CD4-positive, alpha-beta T cell treated with Interleukin-6 at 100 ng/mL for 8 hours (primary cell): ENCODE measurements at places on chromosomes 4 and X.
A peak's percentile ranks its signal among the peaks of the same experiment; 100 is the strongest.

DNA sequence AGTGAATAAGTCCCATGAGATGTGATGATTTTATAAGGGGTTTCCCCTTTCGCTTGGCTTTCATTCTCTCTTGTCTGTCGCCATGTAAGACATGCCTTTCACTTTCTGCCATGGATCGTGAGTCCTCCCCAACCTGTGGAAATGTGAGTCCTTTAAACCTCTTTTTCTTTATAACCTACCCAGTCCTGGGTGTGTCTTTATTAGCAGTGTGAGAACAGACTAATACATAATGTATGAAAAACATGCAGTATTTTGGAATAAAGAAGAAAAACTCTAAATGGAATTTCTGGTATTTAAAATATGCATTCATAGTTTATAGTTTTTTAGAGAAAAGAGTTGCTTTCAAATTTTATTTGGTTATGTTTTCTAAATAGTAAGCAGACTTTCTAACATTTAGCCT lies 360.7 kb downstream of the PCDH7 start:
- no peak for DNase-seq

DNA sequence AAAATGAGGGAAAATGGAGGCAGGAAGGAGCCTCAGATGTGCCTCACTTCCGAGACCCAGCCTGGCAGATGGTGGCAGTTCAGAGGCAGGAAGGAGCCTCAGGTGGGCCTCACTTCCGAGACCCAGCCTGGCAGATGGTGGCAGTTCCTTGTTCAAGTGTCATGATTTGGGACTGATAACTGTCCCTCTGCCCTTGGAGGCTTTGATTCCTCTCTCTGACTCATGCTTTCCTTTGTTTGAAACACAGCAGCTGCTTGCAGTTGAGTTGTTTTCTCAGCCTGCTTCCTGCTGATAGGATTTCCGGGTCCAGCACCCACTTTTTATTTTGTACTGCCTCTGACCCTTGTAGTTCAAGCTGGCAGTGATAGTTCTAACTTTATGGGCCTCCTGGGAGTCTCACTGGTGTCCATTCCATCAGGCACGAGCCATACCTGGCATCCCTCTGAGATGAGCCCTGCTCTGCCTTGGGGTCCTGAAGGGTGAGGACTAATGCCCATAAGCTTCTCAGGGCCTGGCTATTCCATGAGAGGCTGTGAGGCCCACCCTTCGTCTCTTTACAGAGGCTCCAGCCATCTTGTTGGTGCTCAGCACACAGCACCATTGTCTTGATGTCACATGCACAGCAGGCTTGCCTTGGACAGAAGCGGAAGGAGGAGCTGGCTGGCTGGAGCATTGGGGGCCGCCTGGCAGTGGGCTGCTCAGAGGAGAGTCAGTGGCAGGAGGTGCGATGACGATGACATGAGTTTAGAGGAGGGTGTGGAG lies 13.0 kb downstream of the RGS12 start:
- DNase-seq: peak; percentile 26

GRCh38 chrX:997631-998137 lies 214.8 kb downstream of the CRLF2 start:
- DNase-seq: no peak

GRCh38 chr4:153223427-153223801 lies 19.2 kb downstream of the TRIM2 start:
- DNase-seq: no peak
